ENCODE measurements at places on chromosomes 3 and 15. TPM values are rescaled to one million over a fixed set of nuclear protein-coding genes. Genes with fewer than 3 reads are reported as not detected.

GRCh38 chr15:41331281-41331680 lies 1.1 kb downstream of the OIP5 start:
- peak overlapping the region; percentile 77 for H3K4me3 ChIP-seq
- H3K27me3 ChIP-seq = no peaks in the 10 kb centered on the region
- no peak for DNase-seq
- 0 out of 2 replicates have a peak, but pooled peaks cover 6% of the 10 kb centered on the region for H3K4me1 ChIP-seq

The BLM gene
- polyA plus RNA-seq = 2.9 TPM

DNA sequence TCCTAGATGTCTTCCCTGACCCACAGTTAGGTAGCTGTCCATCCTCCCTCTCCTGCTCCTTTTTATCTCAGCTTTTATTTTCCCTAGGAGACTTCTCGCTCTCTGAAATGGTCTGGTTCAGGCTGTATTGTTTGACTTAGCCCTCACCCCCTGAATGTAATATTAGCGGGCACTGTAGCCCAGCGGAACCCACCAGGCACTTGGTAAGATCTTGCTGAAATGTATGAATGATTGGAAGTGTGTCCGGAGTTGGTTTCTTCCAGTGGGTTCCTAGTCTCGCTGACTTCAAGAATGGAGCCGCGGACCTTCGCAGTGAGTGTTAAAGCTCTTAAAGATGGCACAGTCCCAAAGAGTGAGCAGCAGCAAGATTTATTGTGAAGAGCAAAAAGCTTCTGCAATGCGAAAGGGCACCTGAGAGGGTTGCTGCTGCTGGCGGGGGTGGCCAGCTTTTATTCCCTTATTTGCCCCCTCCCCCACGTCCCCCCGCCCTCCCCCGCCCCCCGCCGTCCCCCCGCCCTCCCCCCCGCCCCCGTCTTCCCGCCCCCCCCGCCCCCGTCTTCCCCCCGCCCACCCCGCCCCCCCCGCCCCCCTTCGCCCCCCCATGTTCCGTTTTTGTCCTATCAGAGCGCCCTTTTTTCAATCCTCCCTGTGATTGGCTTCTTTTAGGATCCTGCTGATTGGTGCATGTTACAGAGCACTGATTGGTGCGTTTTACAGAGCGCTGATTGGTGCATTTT lies 694 bp upstream of the EEFSEC start:
- H3K4me3 ChIP-seq = peak overlapping the region; percentile 89
- H3K27me3 ChIP-seq = no peaks in the 10 kb centered on the region
- H3K4me1 ChIP-seq = peaks cover 4% of the 10 kb centered on the region
- H3K27ac ChIP-seq = peak overlapping the region; percentile 78

GRCh38 chr3:53229606-53230005 lies 26.2 kb downstream of the TKT start:
- H3K27ac ChIP-seq = no peak overlapping the region
- peaks cover 99% of the 10 kb centered on the region for H3K36me3 ChIP-seq
- no peaks in the 10 kb centered on the region for H3K27me3 ChIP-seq
- DNase-seq = no peak
- H3K4me1 ChIP-seq = no peaks in the 10 kb centered on the region

DNA sequence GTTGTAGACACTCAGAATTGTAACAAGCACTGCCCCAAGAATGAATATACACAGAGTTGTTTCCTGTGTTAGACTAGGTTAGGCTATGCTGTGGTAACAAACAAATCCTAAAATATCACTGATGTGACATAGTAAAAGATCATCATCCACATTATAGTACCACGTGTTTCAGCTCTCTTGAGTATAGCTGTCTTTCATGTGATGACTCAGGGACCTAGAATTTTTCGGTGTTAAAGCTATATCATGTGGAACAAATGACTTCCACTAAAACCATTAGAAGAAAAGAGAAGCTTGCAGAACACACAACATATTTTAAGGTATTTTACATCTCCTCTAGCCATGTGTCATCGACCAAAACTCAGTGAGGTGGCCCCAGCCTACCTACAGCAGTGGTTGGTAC lies 307.9 kb upstream of the RBMS3 start:
- H3K4me3 ChIP-seq = no peak overlapping the region
- 0 out of 2 replicates have a peak overlapping the region, but pooled peaks have one; percentile 2 for H3K27ac ChIP-seq
- H3K36me3 ChIP-seq = no peaks in the 10 kb centered on the region
- H3K4me1 ChIP-seq = no peaks in the 10 kb centered on the region

- no peak for DNase-seq
- no peaks in the 10 kb centered on the region for H3K4me1 ChIP-seq
- peaks cover 9% of the 10 kb centered on the region for H3K27me3 ChIP-seq
- H3K27ac ChIP-seq = no peak overlapping the region
- no peak overlapping the region for H3K4me3 ChIP-seq
- no peaks in the 10 kb centered on the region for H3K36me3 ChIP-seq
Measured at GRCh38 chr3:122315619-122316018, 9.4 kb upstream of the CSTA start.

DNA sequence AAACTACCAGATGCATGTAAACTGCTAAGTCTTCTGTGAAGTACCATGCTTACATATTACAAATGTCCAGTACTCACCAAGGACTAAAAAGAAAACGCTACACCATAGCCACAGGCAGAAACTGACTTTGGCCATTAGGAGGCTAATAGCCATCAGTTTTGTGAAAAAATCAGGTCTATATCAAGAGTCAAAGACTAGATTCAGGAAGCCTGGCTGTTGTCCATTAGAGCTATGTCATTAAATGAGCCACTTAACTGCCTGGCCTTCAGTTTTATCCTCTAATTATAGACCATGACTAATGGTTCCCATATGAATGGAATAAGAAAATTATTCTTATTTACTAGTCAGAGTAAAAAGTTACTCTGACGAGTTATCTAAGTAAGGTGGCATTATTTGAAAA lies 144.1 kb downstream of the VPS13C start:
- H3K4me3 ChIP-seq = no peak overlapping the region
- DNase-seq = peak; percentile 58
- H3K27ac ChIP-seq = peak overlapping the region; percentile 93
- peaks cover 66% of the 10 kb centered on the region for H3K36me3 ChIP-seq
- H3K27me3 ChIP-seq = no peaks in the 10 kb centered on the region
- H3K4me1 ChIP-seq = 0 out of 2 replicates have a peak, but pooled peaks cover 6% of the 10 kb centered on the region

DNA sequence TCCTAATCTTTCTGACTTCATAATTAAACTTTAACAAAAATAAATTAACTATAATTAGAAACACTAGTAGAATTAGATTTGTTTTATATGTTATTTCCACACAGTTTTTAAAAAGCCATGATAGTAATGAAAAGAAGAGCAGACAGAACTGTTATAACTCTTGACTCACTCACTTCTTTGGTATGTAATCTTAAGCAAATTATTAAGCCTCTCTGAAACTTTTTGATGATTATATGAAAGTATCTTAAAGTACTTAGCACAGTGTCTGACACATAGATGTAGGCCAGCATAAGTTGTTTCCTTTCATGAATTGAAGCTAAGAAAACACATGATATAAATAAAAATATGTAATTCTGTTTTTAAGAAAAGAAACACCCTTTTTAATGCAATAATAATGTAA lies 123.6 kb upstream of the MLF1 start:
- no peaks in the 10 kb centered on the region for H3K27me3 ChIP-seq
- H3K4me3 ChIP-seq = no peak overlapping the region
- no peak overlapping the region for H3K27ac ChIP-seq
- no peaks in the 10 kb centered on the region for H3K36me3 ChIP-seq
- no peak for DNase-seq
- H3K4me1 ChIP-seq = no peaks in the 10 kb centered on the region

DNA sequence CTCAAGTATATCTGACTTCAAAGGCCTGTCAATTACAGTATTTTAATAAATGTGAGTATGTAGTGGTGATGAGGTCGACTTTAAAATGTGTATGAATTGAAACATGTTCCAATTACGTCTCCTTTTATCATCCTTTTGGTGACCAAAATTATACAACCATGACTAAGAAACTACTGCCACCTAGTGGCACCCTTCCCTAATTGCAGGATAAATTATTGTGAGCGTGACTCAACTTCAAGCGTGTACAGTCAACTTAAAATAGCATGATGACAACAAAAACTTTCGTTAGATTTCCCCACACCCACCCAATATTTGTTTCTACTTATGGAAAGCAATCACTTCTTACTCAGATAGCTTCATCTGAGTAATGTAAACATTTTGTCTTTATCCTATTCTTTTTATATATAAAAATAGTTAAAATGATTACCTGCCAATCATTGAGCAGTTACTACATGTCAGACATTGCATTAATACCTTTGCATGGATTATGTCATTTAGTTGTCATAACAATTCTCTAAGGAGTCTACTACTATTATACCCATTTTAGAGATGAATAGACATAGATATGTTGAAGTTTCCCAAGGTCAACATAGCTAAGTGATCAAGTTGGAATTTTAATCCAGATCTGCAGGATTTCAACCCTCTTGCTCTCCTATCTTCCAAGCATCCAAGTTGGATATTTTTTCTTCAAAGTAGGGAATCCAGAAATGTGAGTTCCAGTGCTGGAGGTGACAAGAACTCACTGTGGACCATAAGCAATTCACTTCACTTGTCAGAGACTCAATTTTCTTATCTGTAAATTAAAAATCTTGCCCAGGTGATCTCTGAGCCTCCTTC lies 106.0 kb downstream of the MEX3B start:
- H3K36me3 ChIP-seq = no peaks in the 10 kb centered on the region
- no peaks in the 10 kb centered on the region for H3K4me1 ChIP-seq
- peak; percentile 42 for DNase-seq
- H3K27ac ChIP-seq = no peak overlapping the region
- H3K4me3 ChIP-seq = no peak overlapping the region

The PLCB2 gene
- 0.15 TPM for polyA plus RNA-seq

- no peak for DNase-seq
- no peak overlapping the region for H3K4me3 ChIP-seq
- no peaks in the 10 kb centered on the region for H3K36me3 ChIP-seq
- no peaks in the 10 kb centered on the region for H3K27me3 ChIP-seq
Measured at GRCh38 chr15:89018207-89018606, 70.0 kb upstream of the ABHD2 start.

The TBC1D2B gene
- 19.0 TPM for polyA plus RNA-seq

GRCh38 chr3:67558426-67558825 lies 96.0 kb downstream of the SUCLG2 start:
- no peaks in the 10 kb centered on the region for H3K27me3 ChIP-seq
- DNase-seq = no peak
- H3K4me1 ChIP-seq = no peaks in the 10 kb centered on the region
- H3K4me3 ChIP-seq = no peak overlapping the region
- no peak overlapping the region for H3K27ac ChIP-seq
- no peaks in the 10 kb centered on the region for H3K36me3 ChIP-seq

GRCh38 chr3:14042680-14043079 lies 82.0 kb downstream of the CHCHD4 start:
- no peaks in the 10 kb centered on the region for H3K4me1 ChIP-seq
- no peak overlapping the region for H3K27ac ChIP-seq

DNA sequence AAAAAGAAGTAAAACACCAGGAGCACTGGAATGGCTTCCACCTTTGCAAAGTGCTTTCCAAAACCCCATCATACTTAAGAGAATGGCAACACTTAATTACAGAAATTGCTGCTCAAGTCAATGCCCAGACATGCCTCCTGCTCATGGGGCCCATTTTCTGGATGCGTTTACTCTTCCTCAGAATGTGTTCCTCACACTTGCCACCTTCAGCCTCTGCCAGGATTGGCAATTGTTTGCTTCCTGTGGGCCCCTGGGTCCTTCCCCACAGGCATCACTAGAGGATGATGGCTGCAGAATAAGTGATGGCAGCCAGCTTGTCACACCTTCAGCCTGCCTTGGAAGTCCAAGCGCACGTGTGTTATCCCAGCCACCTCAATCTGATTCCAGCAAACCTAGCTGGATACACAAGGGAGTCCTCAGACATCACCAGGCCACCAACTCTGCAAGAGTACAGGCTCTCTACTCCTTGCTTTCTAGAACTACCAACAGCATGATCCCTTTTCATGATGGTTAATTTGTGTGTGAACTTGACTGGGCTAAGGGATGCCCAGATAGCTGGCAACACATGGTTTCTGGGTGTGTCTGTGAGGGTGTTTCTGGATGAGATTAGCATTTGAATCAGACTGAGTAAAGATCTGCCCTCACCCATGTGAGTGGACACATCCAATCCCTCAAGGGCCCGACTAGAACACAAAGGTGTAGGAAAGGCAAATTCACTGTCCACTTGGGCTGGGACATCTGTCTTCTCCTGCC lies 4.9 kb upstream of the NUP210 start:
- no peak overlapping the region for H3K4me3 ChIP-seq
- H3K27ac ChIP-seq = no peak overlapping the region
- no peak for DNase-seq
- H3K4me1 ChIP-seq = no peaks in the 10 kb centered on the region
- 0 out of 2 replicates have a peak, but pooled peaks cover 8% of the 10 kb centered on the region for H3K27me3 ChIP-seq

The SLC2A2 gene
- polyA plus RNA-seq = 0.63 TPM

GRCh38 chr3:44883213-44883955 lies 9.0 kb downstream of the TGM4 start:
- no peak for DNase-seq
- no peaks in the 10 kb centered on the region for H3K27me3 ChIP-seq
- peak overlapping the region; percentile 93 for H3K27ac ChIP-seq
- no peak overlapping the region for H3K4me3 ChIP-seq
- H3K36me3 ChIP-seq = no peaks in the 10 kb centered on the region

DNA sequence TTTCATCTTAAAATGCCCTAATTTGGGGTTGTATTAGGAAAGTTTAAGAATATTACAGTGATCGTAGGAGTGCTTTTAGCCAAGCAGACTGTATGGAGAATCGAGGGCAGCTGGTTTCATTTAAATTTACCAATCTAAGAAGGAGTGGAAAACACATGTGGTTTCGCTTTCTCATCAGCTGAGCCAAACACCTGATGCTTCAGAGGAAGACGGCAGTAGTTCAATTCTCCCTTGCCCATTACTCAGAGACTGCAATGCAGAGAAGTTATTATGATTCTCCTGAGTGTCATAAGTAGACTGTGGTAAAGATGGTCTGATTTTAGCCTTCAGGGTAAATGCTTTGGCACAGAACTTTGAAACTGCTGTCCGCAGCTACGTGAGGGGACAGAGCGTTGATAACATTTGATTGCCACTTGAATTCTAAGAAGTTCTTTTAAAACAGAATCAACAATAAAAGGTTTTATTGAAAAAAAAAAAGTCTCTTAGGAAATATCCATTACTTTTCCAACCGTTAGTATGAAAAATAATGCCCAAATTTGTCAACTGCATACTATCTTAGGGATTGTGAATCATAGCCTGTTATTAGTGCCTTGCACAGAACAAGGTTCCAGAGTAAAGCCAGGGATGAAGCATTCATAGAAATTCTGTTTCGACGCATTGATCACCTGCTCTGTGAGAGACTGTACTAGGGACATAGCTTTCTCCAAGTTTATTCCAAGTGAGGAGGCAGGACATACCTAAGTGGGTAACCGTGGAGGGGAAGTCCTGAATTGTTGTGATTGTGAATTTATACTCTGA lies 25.6 kb downstream of the LYSMD4 start:
- peaks cover 21% of the 10 kb centered on the region for H3K36me3 ChIP-seq
- DNase-seq = no peak
- H3K27me3 ChIP-seq = no peaks in the 10 kb centered on the region
- no peak overlapping the region for H3K4me3 ChIP-seq
- peaks cover 19% of the 10 kb centered on the region for H3K4me1 ChIP-seq

- no peak for DNase-seq
- H3K27ac ChIP-seq = peak overlapping the region; percentile 91
- no peak overlapping the region for H3K4me3 ChIP-seq
- H3K36me3 ChIP-seq = peaks cover 37% of the 10 kb centered on the region
- no peaks in the 10 kb centered on the region for H3K4me1 ChIP-seq
- no peaks in the 10 kb centered on the region for H3K27me3 ChIP-seq
Measured at GRCh38 chr15:63133786-63134185, 12.1 kb downstream of the LACTB start.

The SAMD7 gene
- polyA plus RNA-seq = not detected

- no peak overlapping the region for H3K27ac ChIP-seq
- no peak for DNase-seq
- H3K27me3 ChIP-seq = no peaks in the 10 kb centered on the region
- peaks cover 4% of the 10 kb centered on the region for H3K4me1 ChIP-seq
Measured at GRCh38 chr3:161413127-161413854, 42.0 kb upstream of the SPTSSB start.

The CAMK1 gene
- polyA plus RNA-seq = 47.1 TPM

The PLXND1 gene
- 53.5 TPM for polyA plus RNA-seq

The APBA2 gene
- polyA plus RNA-seq = 14.0 TPM
